ENCODE measurements at places on chromosomes 7 and 10.
A peak's percentile ranks its signal among the peaks of the same experiment; 100 is the strongest.

DNA sequence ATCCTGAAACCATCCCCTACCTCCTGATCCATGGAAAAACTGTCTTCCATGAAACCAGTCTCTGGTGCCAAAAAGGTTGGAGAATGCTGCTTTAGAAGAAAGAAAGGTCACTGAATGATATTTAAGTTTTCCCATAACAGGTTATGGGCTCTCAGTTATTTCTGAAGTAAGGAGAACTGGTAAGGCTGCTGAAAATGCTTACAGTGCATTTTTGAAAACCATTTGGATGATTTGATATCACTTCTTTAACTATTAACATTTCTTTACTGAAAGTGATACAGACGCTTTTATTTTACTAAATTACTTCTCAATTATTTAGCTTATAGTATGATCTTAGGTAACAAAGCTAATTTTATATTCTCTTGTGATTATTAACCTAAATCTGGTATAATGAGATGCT lies 1094.4 kb upstream of the C7orf33 start:
- no peak for DNase-seq

- no peak for DNase-seq
Observed at GRCh38 chr7:2093215-2093842, 139.4 kb downstream of the MAD1L1 start.

GRCh38 chr10:26690731-26691475 lies 6.6 kb upstream of the PDSS1 start:
- no peak for DNase-seq

GRCh38 chr7:38222481-38223096 lies 44.5 kb downstream of the STARD3NL start:
- peak; percentile 1 for DNase-seq
